NCI-H1092 treated with DMSO at 0.1 percent for 48 hours (cell line): ENCODE measurements at places on chromosomes 12 and 14.

DNA sequence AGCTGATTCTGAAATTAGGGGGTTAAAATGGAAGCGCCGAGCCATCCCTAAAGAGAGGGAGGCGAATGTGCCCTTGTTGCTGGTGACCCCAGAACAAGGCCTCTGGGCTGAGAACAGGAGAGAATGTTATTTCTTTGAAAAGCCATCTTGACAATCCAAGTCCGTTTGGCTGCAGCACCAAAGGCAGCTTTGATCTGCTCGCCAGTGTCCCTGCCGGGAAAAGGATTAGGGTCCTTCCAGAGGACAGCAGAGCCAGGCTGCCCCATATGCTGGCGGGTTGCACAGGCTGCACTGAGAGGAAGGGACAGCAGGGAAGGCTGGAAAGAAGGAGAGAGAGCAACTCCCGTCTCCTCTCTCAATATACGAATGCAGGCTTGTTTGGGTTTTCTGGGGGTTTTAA, 141.7 kb downstream of the TMEM132C start:
- DNase-seq, result no peak

DNA sequence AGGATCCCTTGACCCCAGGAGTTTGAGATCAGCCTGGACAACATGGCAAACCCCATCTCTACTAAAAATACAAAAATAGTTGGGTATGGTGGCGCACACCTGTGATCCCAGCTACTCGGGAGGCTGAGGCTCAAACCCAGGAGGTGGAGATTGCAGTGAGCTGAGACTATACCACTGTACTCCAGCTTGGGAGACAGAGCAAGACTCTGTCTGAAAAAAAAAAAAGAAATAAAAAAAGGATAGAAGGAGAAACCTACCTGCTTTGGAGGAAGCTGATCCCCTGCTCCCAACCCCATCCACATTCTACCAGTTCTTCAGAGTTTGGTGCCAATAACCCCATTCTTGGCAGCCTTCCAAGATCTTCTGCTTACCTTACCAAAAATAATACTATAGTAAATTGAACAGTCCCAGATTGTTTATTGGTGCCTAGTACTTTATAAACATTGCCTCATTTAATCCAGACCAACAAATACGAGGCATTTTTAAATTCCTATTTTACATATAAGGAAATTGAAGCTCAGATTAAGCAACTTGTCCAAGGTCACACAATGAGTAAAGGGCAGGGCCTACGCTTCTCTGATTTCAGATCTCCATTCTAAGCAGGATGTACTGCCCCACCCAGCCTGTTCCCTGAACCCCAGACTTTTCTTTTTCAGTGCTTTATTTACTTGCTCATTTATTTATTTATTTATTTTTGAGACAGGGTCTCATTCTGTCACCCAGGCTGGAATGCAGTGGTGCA, 33.2 kb upstream of the FAM222A start:
- DNase-seq, result peak; percentile 39

- DNase-seq, result no peak
Measured at GRCh38 chr14:104785708-104786080, 9.9 kb downstream of the AKT1 start.

DNA sequence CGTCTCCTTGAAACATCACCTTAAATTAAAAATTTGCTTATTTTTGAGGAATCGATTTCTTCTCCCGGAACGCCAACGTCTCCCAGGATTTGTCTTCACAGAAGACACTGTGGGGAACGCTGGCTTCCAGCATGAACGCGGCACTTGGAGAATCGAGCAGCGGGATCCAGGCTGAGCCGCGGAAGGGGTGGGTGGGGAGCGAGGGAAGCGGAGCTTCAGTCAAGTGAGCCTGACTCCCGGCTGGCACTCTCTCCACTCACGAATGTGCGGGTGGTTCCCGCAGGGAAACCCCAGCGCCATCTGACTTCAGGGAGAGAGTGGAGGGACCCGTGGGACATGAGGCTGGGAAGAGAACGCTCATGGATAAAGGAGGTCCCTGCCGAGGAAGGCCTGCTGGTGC, 506.0 kb upstream of the TMEM132C start:
- no peak for DNase-seq

DNA sequence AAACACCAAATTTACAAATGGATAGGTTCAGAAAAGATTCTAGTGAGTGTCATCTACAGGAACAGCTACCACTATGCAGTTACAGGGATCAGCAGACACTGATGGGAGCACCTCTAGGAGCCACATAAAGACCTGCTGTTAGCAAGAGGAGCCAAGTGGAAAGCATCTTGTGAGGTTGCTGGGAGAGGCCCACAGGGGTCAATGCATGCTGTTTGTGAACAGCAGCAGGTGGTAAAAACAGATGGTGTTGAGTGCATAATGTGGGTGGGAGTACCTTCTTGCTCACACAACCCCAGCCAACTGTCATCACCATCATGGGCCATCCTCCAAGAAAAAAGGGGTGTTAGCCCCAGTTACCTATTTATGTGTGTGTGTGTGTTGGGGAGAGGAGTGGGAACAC, 215.2 kb upstream of the SSTR1 start:
- peak; percentile 46 for DNase-seq

DNA sequence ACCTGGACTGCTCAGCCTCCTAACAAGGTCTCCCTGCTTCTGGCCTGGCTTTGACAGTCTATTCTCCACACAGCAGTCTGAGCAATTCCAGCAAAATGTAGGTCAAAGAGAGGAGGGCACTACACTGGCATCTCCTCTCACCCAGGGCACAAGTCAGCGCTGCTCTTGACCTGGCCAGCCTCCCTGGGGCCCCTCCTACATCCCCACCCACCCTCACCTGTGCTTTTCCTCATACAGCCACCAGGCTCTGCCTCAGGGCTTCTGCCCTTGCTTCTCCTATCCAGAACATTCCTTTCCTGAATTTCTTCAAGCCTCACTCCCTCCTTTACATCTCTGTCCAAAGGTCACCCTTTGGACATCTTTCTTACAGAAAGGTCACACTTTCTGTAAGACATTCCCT, 33.7 kb downstream of the GALNT4 start:
- no peak for DNase-seq

DNA sequence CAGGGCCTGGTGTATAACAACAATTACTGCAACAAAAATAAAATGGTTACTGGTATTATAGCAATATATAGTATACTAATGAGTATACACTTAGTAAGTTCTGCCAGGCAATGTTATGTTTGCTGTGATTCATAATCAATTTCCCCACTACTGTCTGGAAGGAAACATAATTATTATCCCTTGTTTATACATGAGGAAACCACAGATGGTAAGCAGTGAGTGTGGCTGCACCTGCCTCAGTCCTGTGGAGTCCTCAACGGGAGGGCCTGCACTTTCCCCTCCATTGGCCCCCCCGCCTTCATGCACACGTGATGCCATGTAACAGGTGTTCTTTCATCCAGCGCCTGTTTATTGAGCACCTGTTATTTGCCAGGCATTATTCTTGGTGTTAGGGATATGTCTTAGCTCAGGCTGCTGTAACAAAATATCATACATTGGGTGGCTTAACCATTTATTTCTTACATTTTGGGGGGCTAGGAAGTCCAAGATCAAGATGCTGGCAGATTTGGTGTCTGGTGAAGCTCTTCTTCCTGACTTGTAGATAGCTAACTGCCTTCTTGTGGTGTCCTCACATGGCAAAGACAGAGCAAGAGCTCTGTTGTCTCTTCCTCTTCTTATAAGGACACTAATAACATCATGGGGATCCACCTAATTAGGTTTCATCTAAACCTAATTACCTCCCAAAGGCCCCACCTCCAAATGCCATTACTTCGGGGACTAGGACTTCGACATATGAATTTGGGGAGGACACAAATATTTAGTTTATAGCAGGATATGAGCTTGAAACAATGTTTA, 59.5 kb upstream of the CHGA start:
- DNase-seq, result peak; percentile 64

- DNase-seq, result no peak
Measured at GRCh38 chr12:120221576-120221900, 20.6 kb upstream of the RPLP0 start.

DNA sequence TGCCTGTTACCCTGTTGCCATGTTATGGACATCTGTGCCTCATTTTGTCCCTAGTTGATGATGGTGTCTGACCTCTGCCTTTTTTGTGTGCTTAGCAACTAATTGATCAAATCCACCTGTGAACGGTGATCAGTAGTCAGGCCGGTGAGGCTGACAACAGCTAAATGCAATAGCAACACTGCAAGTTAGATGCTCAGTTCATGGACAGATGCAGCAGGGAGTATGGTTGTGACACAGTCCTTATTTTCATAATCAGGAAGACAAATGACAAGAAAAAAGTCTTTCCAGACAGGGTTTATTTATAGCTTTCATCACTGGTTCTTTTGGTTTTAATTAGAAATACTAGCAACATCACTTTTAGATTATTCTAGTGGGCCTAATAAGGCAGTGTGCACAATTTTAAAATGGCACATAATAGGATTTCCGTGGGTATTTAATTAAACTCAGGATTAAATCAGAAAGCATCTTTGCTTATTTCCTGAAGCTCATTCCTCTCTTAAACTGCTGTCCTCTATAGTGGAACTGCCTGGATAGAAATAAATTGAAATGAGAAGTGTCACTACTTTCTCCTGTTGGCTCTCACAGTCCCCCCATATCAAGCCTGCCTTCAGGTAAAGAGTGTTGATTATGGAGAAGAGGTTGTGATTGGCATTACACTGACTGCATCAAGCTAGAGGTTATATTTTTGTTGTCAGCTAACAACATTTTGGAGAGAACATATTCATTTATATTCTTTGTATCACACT, 281.1 kb upstream of the NAV3 start:
- DNase-seq, result no peak

- no peak for DNase-seq
Measured at GRCh38 chr12:64229240-64229639, 7.1 kb upstream of the KICS2 start.

- DNase-seq, result no peak
Measured at GRCh38 chr12:51639361-51639760, 48.3 kb downstream of the SCN8A start.

DNA sequence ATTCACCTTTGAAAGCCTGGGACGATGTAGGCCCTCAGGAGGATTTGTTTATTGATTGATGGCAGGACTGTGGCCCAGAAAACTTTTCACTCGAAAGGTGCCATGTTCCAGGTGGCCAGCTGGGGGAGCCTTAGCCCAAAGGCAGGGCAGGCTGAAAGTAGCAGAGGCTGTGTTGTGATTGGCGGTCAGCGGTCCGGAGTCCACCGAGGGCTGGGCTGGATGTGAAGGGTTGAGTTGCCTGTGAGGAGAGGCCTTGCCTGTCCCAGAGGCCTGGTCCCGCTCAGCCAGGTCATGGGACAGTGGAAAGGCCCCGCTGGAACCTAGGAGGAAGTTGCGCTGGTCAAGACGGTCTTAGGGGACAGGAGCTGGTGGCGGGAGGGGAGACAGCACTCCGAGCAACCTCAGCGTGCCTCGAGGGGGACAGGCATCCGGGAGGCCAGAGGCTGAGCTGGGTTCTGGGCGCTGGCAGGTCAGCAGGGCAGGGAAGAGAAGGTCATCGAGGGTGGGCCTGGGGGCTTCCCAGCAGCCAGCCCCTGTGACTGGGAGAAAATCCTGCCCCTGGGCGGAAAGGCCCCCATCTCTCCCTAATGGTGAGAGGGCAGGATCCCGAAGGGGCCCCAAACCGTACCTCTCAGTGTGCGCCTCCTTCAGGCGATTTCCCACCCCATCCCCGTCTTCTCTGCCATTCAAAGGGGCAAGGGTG, 26.3 kb downstream of the CMA1 start:
- DNase-seq, result peak; percentile 25

- DNase-seq, result no peak
Measured at GRCh38 chr14:89826596-89826995, 127.9 kb downstream of the EFCAB11 start.

- no peak for DNase-seq
Measured at GRCh38 chr12:48773686-48774085, 15.2 kb downstream of the ADCY6 start.

DNA sequence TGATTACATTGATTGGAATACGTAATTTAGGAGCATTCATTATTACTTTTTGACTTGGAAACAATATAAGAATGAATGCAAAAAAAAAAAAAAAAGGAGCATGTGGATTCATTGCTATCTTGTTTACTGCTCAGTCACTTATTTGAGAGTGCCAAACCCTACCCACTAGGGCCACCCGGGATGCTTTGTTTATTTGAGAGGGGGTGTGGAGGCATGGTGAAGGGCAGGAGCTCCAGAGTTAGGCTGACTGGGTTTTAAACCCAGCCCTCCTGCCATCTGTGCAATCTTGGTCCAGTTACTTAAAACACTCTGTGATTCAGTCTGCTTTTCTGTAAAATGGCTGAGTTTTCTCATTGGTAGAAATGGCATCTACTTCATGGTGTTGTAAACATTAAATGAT, 195.2 kb downstream of the RAD51B start:
- DNase-seq, result no peak

GRCh38 chr12:52054833-52055730, 3.8 kb downstream of the NR4A1 start:
- DNase-seq, result no peak

DNA sequence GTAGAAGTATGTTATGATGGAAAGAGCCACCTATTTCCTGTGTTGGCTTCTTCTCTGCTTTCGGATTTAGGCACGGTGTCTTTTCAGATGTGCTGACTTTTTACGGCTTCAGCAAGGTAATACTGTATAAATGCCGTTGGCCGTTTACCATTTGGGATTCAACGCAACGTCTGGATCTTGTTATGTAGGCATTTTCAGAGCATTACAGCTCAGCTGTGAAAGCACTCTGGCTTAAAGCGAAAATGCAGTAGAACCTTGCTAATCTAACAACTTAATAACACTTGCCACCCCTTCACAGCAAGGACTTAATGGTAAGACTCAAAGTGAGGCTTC, 229.9 kb downstream of the EFCAB11 start:
- DNase-seq, result no peak

DNA sequence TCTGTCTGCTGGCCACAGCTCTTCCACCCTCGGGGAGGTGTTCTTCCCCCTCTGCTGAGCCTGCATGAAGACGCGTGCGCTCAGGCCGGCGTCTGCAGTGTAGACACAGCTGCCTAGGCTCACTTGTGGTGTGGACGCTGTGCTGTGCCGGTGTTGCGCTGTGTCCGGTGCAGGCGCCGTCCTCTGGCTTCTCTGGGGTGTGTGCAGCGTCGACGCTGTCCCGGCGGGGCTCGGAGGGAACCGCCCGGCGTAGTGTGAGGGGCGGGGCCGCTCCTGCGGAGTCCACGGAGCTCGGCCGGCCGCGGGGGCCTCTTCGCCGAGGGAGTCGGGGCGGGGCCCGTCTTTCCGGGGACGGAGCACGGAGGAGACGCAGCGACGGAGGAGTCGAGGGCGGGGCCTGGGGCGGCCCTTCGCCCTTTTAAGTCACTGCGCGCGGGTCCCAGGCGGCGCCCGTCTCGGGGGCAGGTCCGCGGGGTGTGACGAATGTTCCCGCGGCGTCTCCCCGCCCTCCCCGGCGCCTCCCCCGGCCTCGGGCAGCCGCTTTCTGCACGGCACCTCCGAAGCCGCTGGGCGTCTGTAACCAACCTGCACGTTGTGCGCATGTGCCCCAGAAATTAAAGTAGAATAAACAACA, 45.2 kb downstream of the NOC4L start:
- no peak for DNase-seq

DNA sequence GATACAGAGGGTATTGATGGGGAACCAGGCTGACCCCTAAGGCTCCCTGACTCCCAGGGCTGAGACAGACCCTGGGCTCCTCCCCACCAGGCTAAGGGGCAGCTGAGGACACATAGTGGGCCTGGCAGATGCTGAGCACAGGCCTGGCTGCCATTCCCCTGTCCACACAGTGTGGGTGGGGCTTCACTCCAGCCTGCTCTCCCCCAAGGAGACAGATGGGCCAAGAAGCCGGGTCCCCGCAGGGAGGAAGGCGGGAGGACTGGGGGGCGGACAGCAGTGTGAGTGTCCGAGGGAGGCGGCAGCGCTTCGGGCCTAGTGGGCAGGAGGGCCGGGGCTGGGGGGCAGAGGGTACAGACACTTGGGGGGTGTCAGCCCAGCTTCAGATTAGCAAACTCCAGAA, 32.0 kb downstream of the RFLNA start:
- no peak for DNase-seq
